ENCODE measurements at places on chromosomes 5 and 9. TPM values are rescaled to one million over a fixed set of nuclear protein-coding genes. Genes with fewer than 3 reads are reported as not detected.

MEIKIN gene
- not detected for total RNA-seq

DNA sequence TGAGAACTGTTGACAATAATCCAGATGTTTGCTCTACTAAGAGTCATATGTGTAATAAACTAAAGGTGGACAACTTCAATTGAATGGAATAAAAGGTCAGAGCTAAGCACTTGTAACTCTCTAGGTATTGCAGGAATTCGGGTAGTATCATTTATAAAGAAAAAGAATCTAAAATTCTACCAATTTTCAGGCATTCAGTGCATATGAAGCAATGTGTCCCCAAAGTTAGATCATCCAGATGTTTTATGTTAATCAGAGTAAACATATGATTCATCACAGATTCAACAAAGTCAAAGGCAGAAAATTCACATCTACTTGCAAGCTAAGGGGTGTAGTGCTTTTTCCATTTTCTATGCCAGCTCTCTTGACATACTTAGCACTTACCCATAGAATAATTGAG lies 477.1 kb downstream of the PDE4D start:
- no peak for DNase-seq

- DNase-seq = no peak
Observed at GRCh38 chr5:80238097-80238496, 17.8 kb downstream of the SERINC5 start.

DNA sequence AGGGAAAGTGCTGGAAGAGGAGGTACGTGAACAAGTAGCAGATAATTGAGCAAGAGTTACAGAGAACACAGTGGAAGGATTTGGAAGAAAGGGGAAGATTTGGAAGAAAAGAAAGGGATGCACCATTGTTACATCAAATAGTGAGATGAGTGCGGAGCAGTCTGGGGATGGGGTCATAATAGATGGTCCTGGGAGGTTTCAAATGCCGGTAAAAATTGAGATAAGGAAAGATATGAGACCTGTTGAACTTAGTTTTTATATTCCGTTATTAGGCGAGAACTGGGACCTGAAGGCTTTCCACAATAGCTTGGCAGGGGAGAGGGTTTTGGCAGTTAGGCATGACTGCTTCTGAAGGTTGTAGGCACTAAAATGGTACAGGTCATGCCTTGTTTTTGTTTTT lies 20.9 kb downstream of the ATP6V0E1 start:
- no peak for DNase-seq

FBXO38 gene
- total RNA-seq = 94.8 TPM

DNA sequence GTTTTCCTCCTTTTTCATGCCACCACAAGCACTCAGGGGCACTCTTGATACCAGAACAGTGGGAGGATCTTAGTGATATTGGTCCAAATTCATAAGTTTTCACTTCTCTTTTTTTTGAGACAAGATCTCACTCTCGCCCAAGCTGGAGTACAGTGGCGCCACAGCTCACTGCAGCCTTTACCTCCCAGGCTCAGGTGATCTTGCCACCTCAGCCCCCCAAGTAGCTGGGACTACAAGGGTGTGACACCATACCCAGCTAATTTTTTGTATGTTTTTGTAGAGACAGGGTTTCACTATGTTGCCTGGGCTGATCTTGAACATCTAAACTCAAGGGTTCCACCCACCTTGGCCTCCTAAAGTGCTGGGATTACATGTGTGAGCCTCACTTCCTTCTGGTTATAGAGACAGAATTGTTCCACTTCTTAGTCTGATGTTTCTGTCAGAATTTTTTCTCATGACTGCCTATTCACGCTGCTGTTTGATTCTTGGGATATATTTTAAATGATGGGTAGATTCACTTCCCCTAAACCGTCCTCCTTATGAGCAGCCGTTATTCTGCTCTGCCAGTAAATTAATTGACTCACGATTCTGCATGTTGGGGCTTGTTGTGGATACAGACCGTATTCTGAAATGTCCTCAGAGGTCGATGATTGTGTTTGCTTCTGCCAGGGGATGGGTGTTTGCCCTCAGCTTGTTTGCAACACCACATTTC lies 30.8 kb downstream of the MTAP start:
- DNase-seq = no peak

DNA sequence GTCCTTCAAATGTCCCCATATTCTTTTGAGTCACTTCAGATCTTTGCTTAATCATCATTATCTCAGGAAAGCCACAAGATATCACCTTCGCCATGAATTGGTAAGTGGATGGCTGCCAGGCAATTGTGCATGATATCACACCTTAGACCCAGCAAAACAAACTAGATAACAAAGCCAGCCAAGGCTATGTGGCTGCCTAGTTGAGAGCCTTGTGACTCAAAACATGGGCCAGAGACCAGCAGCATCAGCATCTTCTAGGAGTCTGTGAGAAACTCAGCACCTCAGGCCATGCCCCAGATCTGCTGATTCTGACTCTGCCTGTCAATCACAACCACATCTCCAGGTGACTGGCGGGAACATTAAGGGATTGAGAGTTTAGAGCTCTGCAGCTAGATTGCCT lies 82.8 kb downstream of the SLIT3 start:
- DNase-seq = no peak

Measured in ureter (tissue), 1 donor.